ENCODE measurements at places on chromosomes 6 and 20. TPM values are rescaled to one million over a fixed set of nuclear protein-coding genes. Genes with fewer than 3 reads are reported as not detected.
A peak's percentile ranks its signal among the peaks of the same experiment; 100 is the strongest.

Gene EPB41L1
- not detected for polyA plus RNA-seq

Gene ADGB
- not detected for polyA plus RNA-seq

Gene TAP1
- 439 TPM for polyA plus RNA-seq

Gene FOXA2
- polyA plus RNA-seq = not detected

Gene NQO2
- 67.9 TPM for polyA plus RNA-seq

Gene RHAG
- not detected for polyA plus RNA-seq

Gene JPH2
- not detected for polyA plus RNA-seq

Gene PIGU
- 25.3 TPM for polyA plus RNA-seq

DNA sequence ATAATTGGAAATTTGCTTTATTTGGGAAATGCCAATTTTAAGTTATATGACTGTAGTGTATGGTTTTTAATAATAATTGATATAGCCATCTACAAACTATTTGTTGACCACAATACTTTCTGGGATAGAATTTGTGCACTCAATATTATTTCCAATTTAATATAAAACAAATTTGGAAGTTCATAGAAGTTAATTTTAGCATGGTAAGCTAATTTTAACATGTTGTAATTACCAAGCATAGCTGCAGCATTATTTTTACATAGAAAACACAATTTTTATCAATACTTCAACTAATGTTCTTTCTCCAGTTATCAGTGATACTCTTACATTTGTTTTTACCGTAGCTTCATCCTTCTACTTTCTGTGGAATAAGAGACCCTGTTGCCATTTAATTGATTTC lies 100.8 kb downstream of the L3MBTL3 start:
- H3K4me3 ChIP-seq = no peak overlapping the region
- peaks cover 23% of the 10 kb centered on the region for H3K36me3 ChIP-seq
- H3K4me1 ChIP-seq = peaks cover 10% of the 10 kb centered on the region
- H3K27ac ChIP-seq = no peak overlapping the region

DNA sequence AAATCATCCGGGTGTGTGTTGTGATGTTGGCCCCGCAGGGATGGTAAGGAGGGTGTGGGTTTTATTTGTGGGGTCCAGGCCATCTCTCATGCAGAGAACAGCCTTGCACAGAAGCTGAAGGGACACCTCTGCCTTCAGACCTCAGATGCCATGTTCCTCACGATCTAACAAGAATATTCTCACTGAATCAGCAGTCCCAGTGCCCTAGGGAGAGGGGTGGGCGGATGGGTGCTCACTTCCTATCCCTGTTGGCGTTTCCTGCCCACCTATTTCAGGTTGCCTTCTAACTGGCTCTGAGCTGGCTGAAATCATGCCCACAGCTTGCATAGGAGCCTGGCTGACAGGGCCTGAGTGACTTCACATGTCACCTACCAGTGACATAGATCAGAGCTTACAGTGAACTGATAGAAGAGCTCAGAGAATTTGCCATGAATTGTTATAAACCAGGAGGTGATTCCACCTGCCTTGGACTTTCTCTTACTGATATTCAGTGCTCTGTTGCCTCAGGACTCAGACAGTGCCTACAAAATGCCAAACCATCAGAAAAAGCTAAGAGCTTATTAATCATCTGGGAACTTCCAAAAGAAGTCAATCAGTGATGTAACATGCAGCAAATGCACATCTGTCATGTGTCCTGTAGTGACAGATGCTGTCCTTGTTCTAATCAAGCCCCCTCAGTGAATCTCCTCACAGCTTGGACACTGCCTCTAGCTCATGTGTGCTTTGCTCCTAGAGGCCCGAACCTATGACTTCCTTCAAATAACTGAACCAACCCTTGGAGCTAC lies 285.8 kb upstream of the PRND start:
- H3K36me3 ChIP-seq = no peaks in the 10 kb centered on the region
- no peaks in the 10 kb centered on the region for H3K4me1 ChIP-seq
- DNase-seq = no peak
- H3K4me3 ChIP-seq = no peak overlapping the region
- H3K27ac ChIP-seq = no peak overlapping the region

GRCh38 chr6:68958327-68958726 lies 323.2 kb downstream of the ADGRB3 start:
- H3K36me3 ChIP-seq = no peaks in the 10 kb centered on the region
- no peaks in the 10 kb centered on the region for H3K4me1 ChIP-seq
- no peaks in the 10 kb centered on the region for H3K27me3 ChIP-seq

- DNase-seq = no peak
- peaks cover 20% of the 10 kb centered on the region for H3K4me1 ChIP-seq
- peaks cover 74% of the 10 kb centered on the region for H3K36me3 ChIP-seq
Measured at GRCh38 chr6:152386131-152386530, 251.0 kb downstream of the SYNE1 start.

- H3K4me1 ChIP-seq = peaks cover 4% of the 10 kb centered on the region
- H3K27ac ChIP-seq = no peak overlapping the region
- DNase-seq = no peak
- no peaks in the 10 kb centered on the region for H3K36me3 ChIP-seq
- H3K27me3 ChIP-seq = peaks cover 3% of the 10 kb centered on the region
Measured at GRCh38 chr6:75755704-75756103, 6.7 kb downstream of the MYO6 start.

GRCh38 chr20:25050501-25051350 lies 7.2 kb downstream of the ACSS1 start:
- H3K4me1 ChIP-seq = peaks cover 70% of the 10 kb centered on the region
- no peak for DNase-seq
- H3K27me3 ChIP-seq = peaks cover 2% of the 10 kb centered on the region

- no peaks in the 10 kb centered on the region for H3K4me1 ChIP-seq
- no peak overlapping the region for H3K4me3 ChIP-seq
- H3K36me3 ChIP-seq = no peaks in the 10 kb centered on the region
- DNase-seq = no peak
- no peaks in the 10 kb centered on the region for H3K27me3 ChIP-seq
- H3K27ac ChIP-seq = no peak overlapping the region
Measured at GRCh38 chr6:123967905-123968304, 164.2 kb downstream of the NKAIN2 start.

DNA sequence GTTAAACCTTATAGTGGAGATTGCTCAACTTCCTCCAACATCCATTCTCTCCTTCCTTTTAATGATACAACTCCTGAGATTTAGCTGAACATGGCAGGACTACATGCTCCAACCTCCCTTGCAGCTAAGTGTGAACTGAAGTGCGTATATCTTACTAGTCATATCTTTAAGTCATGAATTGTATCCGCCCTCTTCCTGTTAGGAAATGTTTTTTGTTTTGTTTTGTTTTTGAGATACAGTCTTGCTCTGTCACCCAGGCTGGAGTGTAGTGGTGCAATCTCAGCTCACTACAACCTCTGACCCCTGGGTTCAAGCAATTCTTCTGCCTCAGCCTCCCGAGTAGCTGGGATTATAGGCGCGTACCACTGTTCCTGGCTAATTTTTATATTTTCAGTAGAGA lies 8.8 kb upstream of the OSTM1 start:
- no peaks in the 10 kb centered on the region for H3K36me3 ChIP-seq
- no peaks in the 10 kb centered on the region for H3K4me1 ChIP-seq
- H3K4me3 ChIP-seq = no peak overlapping the region
- no peak overlapping the region for H3K27ac ChIP-seq
- peaks cover 4% of the 10 kb centered on the region for H3K27me3 ChIP-seq
- DNase-seq = no peak

- DNase-seq = no peak
- H3K27me3 ChIP-seq = peaks cover 12% of the 10 kb centered on the region
- peak overlapping the region; percentile 100 for H3K27ac ChIP-seq
- peaks cover 100% of the 10 kb centered on the region for H3K4me1 ChIP-seq
Measured at GRCh38 chr20:31679357-31680285, 41.9 kb downstream of the COX4I2 start.

GRCh38 chr6:82555801-82556200 lies 192.2 kb downstream of the TPBG start:
- no peaks in the 10 kb centered on the region for H3K36me3 ChIP-seq
- H3K27me3 ChIP-seq = peaks cover 3% of the 10 kb centered on the region
- no peak overlapping the region for H3K27ac ChIP-seq
- no peak for DNase-seq
- no peak overlapping the region for H3K4me3 ChIP-seq

GRCh38 chr6:42661540-42662153 lies 60.8 kb downstream of the PRPH2 start:
- peak overlapping the region; percentile 30 for H3K27ac ChIP-seq
- no peak overlapping the region for H3K4me3 ChIP-seq
- no peaks in the 10 kb centered on the region for H3K4me1 ChIP-seq
- no peaks in the 10 kb centered on the region for H3K27me3 ChIP-seq
- peak; percentile 77 for DNase-seq
- peaks cover 44% of the 10 kb centered on the region for H3K36me3 ChIP-seq

- DNase-seq = no peak
- peaks cover 16% of the 10 kb centered on the region for H3K4me1 ChIP-seq
- H3K27me3 ChIP-seq = peaks cover 7% of the 10 kb centered on the region
- no peaks in the 10 kb centered on the region for H3K36me3 ChIP-seq
- H3K27ac ChIP-seq = peak overlapping the region; percentile 84
- peak overlapping the region; percentile 95 for H3K4me3 ChIP-seq
Measured at GRCh38 chr20:36775196-36775595, 1.6 kb upstream of the DSN1 start.

Data from immature natural killer cell (primary cell).